ENCODE measurements at places on chromosomes 3 and 15.

- no peak for DNase-seq
Measured at GRCh38 chr3:126061301-126062032, 22.5 kb downstream of the SLC41A3 start.

DNA sequence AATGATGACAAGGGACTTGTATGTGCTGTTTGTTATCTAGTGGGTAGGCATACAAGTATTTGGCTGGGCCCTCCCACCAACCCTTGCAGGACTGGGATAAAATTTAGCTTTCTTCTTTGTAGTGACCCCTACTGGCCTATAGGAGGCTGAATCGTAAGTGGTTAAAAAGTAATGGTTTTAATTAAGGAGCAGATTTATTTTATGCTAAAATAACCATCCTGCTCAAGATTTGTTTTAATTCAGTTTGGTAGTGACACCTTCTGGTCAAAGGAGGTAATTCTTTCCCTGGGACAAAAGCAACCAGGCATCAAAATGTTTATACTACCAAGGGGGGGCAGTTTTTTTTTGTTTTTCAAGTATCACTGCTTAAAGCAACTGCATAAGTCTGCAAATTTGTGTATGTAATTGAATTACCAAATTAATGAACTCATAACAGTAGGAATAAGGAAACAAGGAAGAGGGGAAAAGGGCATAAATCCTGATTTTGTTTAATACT lies 70.7 kb downstream of the TOP2B start:
- DNase-seq, result no peak

DNA sequence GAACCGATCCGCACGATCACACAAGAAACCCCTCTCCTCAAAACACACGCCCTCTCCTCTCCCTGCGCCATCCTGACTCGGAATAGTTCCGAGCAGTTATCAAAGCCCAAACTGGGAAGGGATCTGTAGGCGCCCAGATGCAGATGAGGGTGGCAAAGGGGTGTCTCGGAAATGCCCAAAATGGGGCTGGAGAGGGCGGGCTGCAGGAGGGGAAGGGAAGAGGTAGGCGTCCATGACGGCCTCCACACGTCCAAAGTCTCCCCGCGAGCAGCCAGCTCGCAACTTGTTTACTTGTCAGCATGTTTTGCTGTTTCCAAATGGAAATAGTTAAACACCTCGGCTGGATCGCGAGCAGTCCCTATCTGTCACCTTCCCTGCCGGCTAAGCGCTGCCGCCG lies 1.5 kb downstream of the NTRK3 start:
- DNase-seq, result no peak

DNA sequence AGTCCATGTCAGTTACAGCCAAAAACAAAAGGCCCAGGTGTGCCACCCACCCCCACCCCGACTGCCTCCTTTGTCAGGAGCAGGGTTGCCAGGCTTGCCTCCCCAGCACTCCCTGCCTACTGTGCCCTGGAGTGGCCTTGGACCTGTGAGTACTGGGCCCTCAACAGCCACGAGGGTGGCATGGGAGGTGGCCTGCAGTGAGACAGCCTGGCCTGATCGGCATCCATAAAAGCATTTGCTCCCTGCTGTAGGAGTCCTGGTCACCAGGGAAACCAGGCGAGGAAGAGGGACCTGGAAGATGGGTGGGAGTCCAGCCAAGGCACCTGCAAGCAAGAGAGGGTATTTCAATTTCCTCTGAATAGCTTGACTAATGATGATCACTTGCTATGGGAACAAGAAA lies 56.4 kb upstream of the KCNMB2 start:
- no peak for DNase-seq

- no peak for DNase-seq
Measured at GRCh38 chr15:81111018-81111417, 23.1 kb upstream of the CFAP161 start.

GRCh38 chr3:107111872-107112271 lies 265.4 kb upstream of the CCDC54 start:
- DNase-seq, result no peak

GRCh38 chr3:39291903-39292329 lies 12.1 kb upstream of the CX3CR1 start:
- DNase-seq, result peak; percentile 82

GRCh38 chr3:138012526-138012925 lies 2.6 kb downstream of the CLDN18 start:
- no peak for DNase-seq

GRCh38 chr3:183984749-183985729 lies 32.6 kb downstream of the ABCC5 start:
- DNase-seq, result no peak

DNA sequence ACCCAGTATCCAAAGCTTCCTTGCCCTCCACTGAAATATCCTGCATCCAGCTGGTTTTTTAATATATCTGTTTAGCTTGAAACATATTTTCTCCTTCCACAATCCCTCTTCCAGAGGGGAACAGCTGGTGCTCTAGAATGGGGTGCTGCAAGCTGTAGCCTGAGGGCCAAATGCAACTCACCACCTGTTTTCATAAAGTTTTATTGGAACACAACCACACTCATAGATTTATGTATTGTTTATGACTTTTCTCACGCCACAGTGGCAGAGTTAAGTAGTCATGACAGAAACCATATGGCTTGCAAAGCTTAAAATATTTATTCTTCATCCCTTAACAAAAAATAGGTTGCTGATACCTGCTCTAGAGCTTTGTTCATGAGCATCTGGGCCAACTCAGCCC lies 298.7 kb downstream of the CLSTN2 start:
- DNase-seq, result no peak

- DNase-seq, result no peak
Measured at GRCh38 chr15:31149088-31149505, 47.6 kb upstream of the TRPM1 start.

DNA sequence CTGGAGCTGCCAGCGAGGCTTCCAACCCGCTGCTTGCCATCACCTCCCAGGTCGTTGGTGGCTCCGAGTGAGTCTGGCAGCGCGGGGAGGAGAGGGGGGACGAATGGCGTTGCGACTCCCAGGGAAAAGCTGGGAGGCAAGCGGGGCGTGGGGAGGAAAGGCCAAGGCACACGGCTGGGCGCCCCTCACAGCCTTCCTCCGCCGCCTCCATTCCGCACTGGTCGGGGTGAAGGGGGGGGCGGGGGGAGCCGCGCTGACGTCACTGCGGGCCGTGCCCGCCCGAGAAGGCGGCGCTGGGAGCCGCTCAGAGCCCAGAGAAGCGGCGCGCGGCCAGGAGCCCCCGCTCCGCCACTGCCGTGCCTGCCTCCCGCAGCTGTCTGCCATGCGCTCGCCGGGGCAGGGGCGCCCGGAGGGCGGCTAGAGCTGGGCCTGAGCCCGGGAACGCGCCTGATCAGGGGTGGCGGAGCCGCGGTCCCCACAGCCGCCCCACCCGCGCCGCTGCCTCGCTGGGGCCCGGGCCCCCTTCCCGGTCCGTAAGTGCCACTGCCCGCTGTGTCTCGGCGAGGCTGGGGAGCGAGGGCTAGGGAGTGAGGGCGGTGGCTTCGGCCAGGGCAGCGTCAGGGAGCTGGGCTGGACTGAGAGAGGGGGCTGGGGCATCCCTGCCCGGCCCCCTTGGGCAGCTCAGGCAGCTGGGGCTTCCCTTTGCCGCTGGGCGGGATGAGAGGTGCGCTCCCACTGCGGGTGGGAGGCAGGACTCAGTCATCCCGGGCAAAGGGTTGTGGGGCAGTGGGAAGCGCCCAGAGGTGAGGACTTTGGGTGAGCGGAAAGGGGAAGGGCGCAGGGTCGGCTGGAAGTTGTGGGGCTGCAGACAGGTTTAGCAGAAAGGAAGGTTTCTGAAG lies 27.8 kb upstream of the POLG start:
- DNase-seq, result no peak

GRCh38 chr15:83943849-83944404 lies 290.0 kb downstream of the ADAMTSL3 start:
- no peak for DNase-seq

DNA sequence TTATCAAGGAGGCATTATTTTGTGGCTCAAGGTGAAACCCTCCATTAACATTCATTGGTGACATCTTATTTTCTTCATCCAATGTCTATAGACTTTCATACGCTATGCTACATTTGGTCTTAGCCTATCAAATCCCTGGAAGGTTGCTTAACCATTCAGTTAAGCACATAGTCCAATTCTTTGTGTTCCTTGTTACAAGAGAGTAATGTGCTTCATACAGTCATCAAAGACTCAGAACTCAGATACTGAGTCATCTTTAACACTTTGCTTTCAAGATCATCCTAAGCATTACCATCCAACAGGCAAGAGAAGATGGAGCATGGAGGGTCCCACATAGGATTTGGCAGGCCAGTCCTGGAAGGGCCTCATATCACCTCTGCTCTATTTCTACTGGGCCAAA lies 1202.1 kb downstream of the ROBO1 start:
- DNase-seq, result no peak

DNA sequence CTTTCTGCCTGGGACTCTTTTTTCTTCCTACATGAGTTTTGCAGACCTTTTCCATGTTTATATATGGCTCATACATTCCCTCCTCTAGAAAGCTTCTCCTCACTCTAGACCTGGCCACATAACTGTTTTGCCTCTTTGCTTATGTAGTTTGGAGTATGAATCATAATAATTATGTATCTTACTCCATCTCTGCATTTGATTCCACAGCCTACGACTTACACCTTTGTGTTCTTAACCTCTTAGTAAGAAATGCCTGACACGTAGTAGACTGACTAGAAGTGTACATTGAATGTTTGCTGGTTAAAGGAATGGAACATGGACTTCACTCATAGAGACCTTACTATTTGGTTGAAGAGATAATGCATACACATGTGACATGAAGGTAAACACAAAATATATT lies 56.4 kb downstream of the MBNL1 start:
- no peak for DNase-seq

DNA sequence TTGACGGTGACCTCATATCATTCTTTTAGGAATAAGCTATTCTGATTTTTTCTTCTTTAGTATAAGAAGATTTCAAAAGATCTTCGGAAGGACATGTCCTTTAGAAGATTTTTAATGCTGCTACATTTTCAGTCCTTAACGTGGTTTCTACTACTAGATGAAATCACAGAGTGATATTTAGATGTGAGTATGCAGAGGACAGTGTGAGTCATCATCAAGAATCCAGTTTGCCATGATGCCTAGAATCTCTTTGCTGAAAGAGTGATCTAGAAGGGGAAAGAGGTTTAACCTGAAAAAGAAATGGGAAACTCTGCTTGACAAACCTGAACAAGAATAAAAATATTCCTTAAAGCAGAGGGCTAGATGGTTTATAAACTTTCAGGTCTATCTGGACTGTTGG lies 43.2 kb downstream of the SLC7A14 start:
- DNase-seq, result no peak

DNA sequence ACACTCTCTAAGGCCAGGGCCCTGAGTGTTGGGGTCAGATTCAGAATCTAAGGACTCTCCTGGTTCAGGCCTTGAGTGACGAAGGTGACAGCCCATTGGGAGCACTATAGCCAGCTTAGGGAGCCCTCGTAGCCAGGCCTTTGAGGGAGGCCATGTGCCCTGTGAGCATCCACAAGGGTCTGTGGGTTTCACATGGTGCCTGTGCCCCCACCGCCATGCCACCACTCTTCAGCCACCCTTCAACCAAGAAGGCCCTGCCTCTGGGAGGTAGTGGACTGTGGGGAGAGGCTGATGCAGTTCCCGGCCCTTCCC lies 37.5 kb downstream of the TSPAN3 start:
- DNase-seq, result peak; percentile 62

GRCh38 chr3:170941551-170941950 lies 33.1 kb upstream of the EIF5A2 start:
- no peak for DNase-seq

- no peak for DNase-seq
Measured at GRCh38 chr15:84669726-84670125, 11.7 kb upstream of the NMB start.

DNA sequence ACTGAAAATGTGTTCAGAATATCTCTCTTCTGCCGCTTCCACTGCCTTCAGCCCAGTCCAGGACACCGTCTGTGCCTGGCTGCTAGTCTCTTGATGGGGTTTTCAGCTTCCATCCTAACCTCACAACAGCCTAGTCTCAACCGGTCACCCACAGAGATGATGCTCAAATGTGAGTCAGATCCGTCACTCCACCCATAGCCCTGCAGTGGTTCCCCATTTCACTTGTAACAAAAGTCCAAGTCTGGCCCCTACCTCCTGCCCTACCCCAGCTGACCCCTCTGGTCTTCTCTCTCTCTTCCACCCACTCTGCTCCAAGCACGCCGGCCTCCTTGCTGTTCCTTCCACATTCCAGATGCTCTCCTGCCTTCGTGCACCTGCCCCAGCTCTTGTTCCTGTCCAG lies 68.1 kb downstream of the PPARG start:
- DNase-seq, result no peak

DNA sequence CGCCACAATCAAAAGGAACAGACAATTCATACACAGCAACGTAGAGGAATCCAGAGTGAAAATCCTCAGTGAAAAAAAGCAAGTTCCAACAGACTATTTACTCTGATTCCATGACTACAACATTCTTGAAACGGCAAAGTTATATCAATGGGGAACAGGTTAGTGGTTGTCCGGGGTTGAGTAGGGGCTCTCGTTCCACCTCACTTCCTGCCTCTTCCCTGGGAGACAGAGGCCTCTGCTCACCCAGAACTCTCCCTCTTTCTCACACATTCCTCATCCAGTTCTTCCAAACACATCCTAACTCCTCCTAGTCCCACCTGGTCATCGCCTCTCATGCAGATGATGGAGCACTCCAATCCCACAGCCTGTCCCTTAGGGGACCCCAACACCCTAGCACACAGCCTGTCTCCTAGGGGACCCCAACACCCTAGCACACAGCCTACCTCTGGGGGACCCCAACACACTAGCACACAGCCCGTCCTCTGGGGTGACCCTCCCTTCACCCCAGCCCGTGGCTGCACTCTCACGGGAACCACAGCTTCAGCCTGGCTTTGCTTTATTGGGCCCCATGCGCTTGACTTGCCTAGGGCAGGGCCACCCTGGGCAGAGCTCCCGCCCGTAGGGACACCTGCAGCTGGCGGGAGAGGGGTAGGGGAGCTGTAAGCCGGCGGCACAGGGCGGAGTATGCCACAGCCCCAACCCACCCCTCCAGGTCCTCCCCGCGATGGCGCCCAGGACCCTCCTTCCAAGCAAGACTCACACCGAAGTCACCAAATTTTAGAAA lies 5.2 kb downstream of the OCA2 start:
- no peak for DNase-seq

- no peak for DNase-seq
Measured at GRCh38 chr3:42822828-42823227, 13.6 kb downstream of the ACKR2 start.

- no peak for DNase-seq
Measured at GRCh38 chr3:171770689-171771620, 39.3 kb downstream of the PLD1 start.

DNA sequence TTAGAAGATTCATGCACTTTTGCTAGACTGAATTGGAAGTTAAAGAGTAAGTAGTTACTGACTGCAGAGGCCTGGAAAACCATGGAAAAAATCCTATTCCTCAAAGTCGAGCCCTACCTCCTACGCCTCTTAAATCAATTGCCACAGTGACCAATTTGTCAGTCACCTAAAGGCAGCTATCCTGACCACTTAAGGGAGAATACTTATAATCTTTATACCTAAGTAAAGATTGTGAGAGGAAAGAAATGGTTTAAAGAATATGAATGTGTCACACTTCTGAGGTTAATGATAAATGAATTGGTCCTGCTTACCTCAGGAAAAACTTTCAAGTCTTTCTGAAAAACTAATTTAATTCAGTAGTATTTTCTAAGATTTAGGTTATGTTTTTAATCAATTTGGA lies 42.6 kb downstream of the AGTR1 start:
- no peak for DNase-seq

- DNase-seq, result no peak
Measured at GRCh38 chr3:99351122-99351521, 287.3 kb upstream of the COL8A1 start.

All from cardiac septum (tissue), 1 donor.